ENCODE measurements at places on chromosomes 6 and 20. TPM values are rescaled to one million over a fixed set of nuclear protein-coding genes. Genes with fewer than 3 reads are reported as not detected.
A peak's percentile ranks its signal among the peaks of the same experiment; 100 is the strongest.

- DNase-seq: peak; percentile 89
These were observed at the start of gene ELOVL4 for GRCh38 chr6:79947191-79948186. Gene ELOVL4 (minus strand): TSS chr6:79947553. CDS start chr6:79947279, 274 bp downstream.

DNA sequence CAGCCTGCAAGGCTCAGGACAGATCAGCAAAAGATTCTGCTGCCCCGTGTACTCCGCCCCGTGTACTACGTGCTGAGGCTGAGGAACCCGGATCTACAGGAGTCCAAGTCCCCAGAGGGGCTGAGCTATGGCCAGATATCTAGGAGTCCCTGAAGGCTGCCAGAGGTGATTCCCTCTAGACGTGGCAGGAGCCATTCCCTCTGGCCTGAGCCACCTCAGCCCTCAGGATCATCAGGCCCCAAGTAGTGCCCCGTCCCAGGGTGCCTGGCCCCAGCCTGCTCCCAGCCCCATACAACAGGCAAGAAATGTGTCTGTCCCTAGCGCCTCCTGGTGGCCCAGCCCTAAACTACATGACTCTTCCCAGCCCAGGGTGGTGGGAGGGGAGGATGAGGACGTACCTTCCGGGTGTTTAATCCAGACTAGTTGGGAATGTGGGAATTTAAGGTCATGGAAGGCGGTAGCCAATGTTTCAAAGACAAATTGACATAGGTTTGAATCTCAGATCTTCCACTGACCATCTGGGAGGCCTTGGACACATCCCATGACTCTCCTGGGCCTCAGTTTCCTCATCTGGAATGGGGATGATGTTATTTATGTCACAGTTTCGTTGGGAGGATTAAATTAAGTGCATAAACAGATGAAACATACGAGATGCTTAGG lies 49.4 kb upstream of the PTPN1 start:
- peak; percentile 97 for DNase-seq

The ARMC2 gene
- 7.4 TPM for total RNA-seq

- no peak for DNase-seq
These were observed 53.6 kb downstream of the CDH26 start for GRCh38 chr20:60011512-60012507.

DNA sequence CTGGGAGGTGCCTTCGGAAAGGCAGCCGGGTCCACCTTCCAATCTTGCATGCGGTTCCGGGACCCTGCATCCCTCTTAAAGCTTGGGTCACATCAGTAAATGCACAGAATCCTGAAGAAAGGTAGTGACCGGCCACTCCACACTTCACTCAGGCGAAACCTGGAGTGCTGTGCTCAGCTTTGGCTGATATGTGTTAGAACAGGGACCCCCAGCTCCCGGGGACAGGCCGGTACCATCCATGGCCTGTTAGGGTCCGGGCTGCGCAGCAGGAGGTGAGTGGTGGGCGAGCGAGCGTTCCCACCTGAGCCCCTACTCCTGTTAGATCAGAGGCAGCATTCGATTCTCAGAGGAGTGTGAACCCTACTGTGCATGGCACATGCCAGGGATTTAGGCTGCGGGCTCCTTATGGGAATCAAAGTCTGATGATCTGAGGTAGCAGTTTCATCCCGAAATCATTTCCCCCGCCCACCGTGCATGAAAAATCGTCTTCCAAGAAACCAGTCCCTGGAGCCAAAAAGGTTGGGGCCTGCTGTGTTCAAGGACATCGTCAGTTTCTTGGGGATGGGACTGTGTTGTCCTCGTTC lies 143.0 kb downstream of the ERMARD start:
- peak; percentile 11 for DNase-seq

Measured in posterior vena cava (tissue), 2 donors.